ENCODE measurements at places on chromosomes 4 and X.

DNA sequence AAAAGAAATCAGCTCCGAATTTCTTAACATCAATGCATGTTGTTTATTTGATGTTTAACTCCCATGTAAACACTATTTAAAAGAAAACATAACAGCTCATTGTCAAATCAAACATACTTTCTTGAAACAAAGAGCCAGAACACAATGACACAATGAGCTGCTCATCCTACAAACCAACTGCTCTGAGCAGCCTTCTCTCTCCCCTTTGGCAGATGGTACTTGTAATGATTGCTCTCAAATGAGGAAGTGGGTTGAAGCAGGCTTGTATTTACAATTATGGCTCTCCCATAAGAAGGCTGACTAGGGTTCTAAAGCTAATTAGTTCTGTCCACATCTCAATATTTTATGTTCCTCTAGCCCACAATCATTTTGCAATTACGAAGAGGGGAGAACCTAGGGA is 637.8 kb upstream of the ADGRL3 start:
- no peak overlapping the region for H3K4me3 ChIP-seq
- no peaks in the 10 kb centered on the region for H3K36me3 ChIP-seq

GRCh38 chr4:10115271-10115796 is 1.3 kb downstream of the WDR1 start:
- H3K4me3 ChIP-seq = peak overlapping the region; percentile 93
- peaks cover 57% of the 10 kb centered on the region for H3K36me3 ChIP-seq
- DNase-seq = no peak
- no peaks in the 10 kb centered on the region for H3K27me3 ChIP-seq
- peak overlapping the region; percentile 83 for H3K27ac ChIP-seq

DNA sequence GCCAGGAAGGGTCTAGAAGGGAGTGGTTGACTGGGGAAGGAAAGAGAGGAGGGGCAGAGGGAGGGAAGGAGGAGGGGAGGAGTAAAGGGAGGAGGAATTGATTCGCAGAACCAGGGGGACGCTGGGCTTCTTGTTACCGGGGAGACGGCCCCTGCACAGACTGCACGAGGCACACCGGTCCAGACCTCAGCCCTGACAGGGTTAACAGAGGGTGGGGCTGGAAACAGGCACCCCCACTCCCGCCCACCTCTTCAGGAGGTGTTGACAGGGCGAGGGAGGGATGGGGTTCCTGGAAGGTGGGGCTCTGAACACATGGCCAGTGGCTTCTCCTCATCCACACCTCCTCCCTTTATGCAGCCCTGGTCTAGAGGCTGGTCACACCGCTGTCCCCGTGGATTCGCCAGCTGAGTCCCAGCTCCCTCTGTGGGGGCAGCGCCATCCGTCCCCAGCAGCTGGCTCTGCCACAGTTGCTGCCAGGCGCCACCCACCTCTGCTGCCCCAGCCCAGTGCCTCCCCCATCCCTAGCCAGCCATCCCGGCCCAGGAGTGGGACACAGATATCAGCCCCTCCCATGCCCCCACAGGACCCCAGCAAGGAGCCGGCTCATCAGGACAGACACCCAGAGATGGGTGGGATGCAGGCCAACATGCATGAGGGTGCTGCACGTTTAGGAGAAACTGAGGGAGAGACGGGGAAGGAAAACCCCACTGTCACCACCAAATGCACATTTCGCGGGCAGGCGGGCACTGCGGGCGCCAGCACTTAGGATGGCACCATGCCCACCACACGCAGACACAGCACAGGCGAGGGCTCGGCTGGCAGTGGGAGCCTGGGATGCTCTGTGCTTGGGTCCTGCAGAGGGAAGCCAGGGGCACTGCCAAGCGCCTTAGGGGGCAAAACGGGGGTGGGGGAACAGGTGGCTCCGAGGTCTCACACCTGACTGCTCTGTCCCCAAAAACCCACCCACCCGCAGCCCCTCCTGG is 87.6 kb downstream of the ABLIM2 start:
- H3K4me1 ChIP-seq = no peaks in the 10 kb centered on the region
- no peak overlapping the region for H3K4me3 ChIP-seq
- no peaks in the 10 kb centered on the region for H3K27me3 ChIP-seq
- DNase-seq = no peak
- H3K27ac ChIP-seq = no peak overlapping the region

- no peak for DNase-seq
- H3K27ac ChIP-seq = no peak overlapping the region
- H3K36me3 ChIP-seq = no peaks in the 10 kb centered on the region
- no peaks in the 10 kb centered on the region for H3K4me1 ChIP-seq
- H3K4me3 ChIP-seq = no peak overlapping the region
- H3K27me3 ChIP-seq = peaks cover 1% of the 10 kb centered on the region
These were observed 71.0 kb upstream of the AFAP1 start for GRCh38 chr4:8010618-8011017.

- H3K4me1 ChIP-seq = peaks cover 9% of the 10 kb centered on the region
- H3K27me3 ChIP-seq = peaks cover 63% of the 10 kb centered on the region
- H3K36me3 ChIP-seq = no peaks in the 10 kb centered on the region
- no peak for DNase-seq
These were observed 22.8 kb downstream of the PDLIM3 start for GRCh38 chr4:185512516-185512915.

DNA sequence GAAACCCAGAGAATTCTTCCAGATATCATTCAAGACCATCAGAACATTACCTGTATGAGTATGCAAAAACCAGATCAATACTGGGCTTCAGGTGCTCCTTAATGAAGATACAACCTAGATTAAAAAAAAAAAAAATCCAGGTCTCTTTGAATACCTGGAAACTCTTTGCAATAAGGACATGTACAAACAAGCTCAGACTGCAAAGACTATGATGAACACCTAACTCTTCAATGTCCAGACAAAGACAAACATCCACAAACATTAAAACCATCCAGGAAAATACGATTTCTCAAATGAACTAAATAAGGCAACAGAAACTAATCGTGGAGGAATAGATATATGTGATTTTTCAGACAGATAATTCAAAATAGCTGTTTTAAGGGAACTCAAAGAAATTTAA is 38.7 kb downstream of the NLRP2B start:
- H3K27me3 ChIP-seq = no peaks in the 10 kb centered on the region
- no peaks in the 10 kb centered on the region for H3K36me3 ChIP-seq
- no peak overlapping the region for H3K27ac ChIP-seq
- no peak for DNase-seq
- no peaks in the 10 kb centered on the region for H3K4me1 ChIP-seq

- no peak overlapping the region for H3K4me3 ChIP-seq
- H3K4me1 ChIP-seq = peaks cover 9% of the 10 kb centered on the region
- no peak for DNase-seq
- H3K27me3 ChIP-seq = peaks cover 13% of the 10 kb centered on the region
These were observed 95.9 kb upstream of the PTPN13 start for GRCh38 chr4:86497980-86498862.

- H3K4me1 ChIP-seq = no peaks in the 10 kb centered on the region
- H3K27me3 ChIP-seq = no peaks in the 10 kb centered on the region
- no peak overlapping the region for H3K4me3 ChIP-seq
- H3K27ac ChIP-seq = no peak overlapping the region
- DNase-seq = no peak
These were observed 1351.2 kb downstream of the STIM2 start for GRCh38 chr4:28211676-28212470.

DNA sequence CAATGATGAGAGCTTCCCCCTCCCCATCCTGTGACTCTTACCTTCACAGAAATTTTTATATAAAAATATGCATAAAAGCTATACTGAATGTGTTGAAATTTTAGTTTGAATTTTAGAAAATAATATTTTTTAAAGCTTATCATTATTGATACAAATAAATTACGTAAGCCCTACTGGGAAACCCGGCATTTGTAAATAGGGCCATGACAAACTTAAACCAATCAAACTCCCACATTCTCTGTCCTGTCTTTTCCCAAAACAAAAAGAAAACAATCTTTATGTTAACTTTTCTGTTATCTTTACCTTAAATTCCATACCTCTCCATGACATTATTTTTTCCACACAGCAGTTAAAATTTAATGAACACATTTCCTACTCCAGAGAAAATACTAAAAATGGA is 2.6 kb downstream of the CNOT6L start:
- H3K27ac ChIP-seq = no peak overlapping the region
- peaks cover 50% of the 10 kb centered on the region for H3K4me1 ChIP-seq
- H3K36me3 ChIP-seq = peaks cover 44% of the 10 kb centered on the region
- no peaks in the 10 kb centered on the region for H3K27me3 ChIP-seq

DNA sequence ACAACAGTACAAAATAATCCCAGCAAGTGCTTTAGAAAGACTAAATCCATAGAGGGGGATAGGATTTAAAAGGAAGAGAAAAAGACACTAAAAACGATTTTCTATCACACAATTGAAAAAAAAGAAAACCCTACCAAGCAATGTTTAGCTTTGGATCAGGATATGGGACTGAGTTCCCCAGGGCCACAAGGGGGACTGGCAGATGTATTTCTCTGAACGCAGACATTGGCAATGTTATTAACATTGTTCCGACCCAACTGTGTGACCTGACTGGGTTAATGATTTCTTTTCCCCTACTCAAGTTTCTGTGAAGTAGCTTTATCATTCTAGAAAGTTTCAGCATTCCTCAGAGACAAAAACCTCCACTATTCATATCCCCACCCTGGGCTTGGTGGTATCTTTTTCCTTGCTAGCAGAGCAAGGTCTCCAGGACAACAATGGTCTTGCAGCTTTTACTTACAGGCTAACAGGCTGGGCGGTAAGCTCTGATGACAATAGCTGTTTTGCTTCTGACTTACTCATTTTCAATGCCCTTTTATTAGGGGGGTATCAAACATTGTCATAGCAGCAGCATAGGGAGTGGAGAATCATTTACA is 25.8 kb downstream of the SLC7A11 start:
- no peak overlapping the region for H3K4me3 ChIP-seq
- H3K4me1 ChIP-seq = no peaks in the 10 kb centered on the region
- no peak for DNase-seq
- no peaks in the 10 kb centered on the region for H3K27me3 ChIP-seq

DNA sequence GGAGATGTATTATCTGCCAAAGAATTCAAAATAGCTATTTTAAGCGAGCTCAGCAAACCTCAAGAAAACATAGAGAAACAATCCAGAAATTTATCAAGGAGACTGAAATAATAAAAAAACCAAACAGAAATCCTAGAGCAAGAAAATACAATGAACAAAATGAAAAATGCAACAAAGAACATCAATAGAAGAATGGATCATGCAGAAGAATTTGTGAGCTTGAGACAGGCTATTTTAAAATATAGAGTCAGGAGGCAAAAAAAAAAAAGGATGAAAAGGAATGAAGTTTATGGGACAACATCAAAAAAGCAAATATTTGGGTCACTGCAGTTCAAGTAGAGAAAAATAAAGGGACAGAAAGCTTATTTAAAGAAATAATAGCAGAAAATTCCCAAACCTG is 29.1 kb downstream of the CENPE start:
- no peaks in the 10 kb centered on the region for H3K27me3 ChIP-seq
- peaks cover 78% of the 10 kb centered on the region for H3K36me3 ChIP-seq
- H3K4me3 ChIP-seq = no peak overlapping the region
- DNase-seq = no peak

GRCh38 chr4:110004556-110004955 is 91.9 kb downstream of the EGF start:
- H3K4me3 ChIP-seq = no peak overlapping the region
- no peak for DNase-seq
- peaks cover 8% of the 10 kb centered on the region for H3K27me3 ChIP-seq
- H3K4me1 ChIP-seq = peaks cover 13% of the 10 kb centered on the region

GRCh38 chr4:52945326-52945898 is 83.3 kb downstream of the RASL11B start:
- H3K36me3 ChIP-seq = no peaks in the 10 kb centered on the region
- no peaks in the 10 kb centered on the region for H3K4me1 ChIP-seq
- DNase-seq = no peak
- H3K27ac ChIP-seq = no peak overlapping the region
- H3K4me3 ChIP-seq = no peak overlapping the region

GRCh38 chr4:30855232-30855631 is 135.1 kb downstream of the PCDH7 start:
- H3K36me3 ChIP-seq = no peaks in the 10 kb centered on the region
- H3K27me3 ChIP-seq = no peaks in the 10 kb centered on the region
- no peak for DNase-seq

DNA sequence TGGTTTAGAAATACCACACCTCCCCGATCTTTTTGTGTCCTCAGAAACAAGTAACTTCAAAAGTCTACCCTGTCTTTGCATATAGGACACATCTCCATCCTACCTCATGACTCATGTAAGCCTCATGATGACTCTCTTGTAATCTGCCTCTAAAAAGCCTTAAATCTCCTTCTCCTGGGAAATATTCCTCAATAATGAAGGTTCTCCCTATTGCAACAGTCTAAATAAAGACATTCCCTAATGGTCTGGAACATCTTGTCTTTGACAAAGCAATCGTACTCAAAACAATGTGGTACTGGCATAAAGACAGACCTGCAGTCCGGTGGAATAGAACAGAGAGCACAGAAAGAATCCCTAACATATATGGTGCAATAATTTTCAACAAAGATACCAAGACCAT is 257.7 kb downstream of the OPHN1 start:
- H3K4me3 ChIP-seq = no peak overlapping the region
- DNase-seq = no peak
- no peaks in the 10 kb centered on the region for H3K27me3 ChIP-seq
- peaks cover 16% of the 10 kb centered on the region for H3K36me3 ChIP-seq
- H3K4me1 ChIP-seq = peaks cover 15% of the 10 kb centered on the region

GRCh38 chrX:46712764-46713163 is 46.2 kb downstream of the SLC9A7 start:
- DNase-seq = no peak
- peak overlapping the region; percentile 92 for H3K27ac ChIP-seq
- H3K27me3 ChIP-seq = no peaks in the 10 kb centered on the region
- H3K4me3 ChIP-seq = no peak overlapping the region
- peaks cover 26% of the 10 kb centered on the region for H3K36me3 ChIP-seq

GRCh38 chrX:54415534-54416350 is 24.5 kb upstream of the TSR2 start:
- no peak for DNase-seq
- no peak overlapping the region for H3K27ac ChIP-seq
- no peaks in the 10 kb centered on the region for H3K36me3 ChIP-seq
- peaks cover 53% of the 10 kb centered on the region for H3K27me3 ChIP-seq
- H3K4me3 ChIP-seq = no peak overlapping the region

GRCh38 chrX:39605183-39605582 is 492.6 kb downstream of the BCOR start:
- peaks cover 5% of the 10 kb centered on the region for H3K27me3 ChIP-seq
- DNase-seq = no peak
- no peak overlapping the region for H3K27ac ChIP-seq
- H3K4me1 ChIP-seq = peaks cover 8% of the 10 kb centered on the region
- no peak overlapping the region for H3K4me3 ChIP-seq
